Ureter (tissue), 1 donor: ENCODE measurements at places on chromosomes 16 and 17. TPM values are rescaled to one million over a fixed set of nuclear protein-coding genes. Genes with fewer than 3 reads are reported as not detected.

The KRTAP3-3 gene
- not detected for total RNA-seq

The DOC2B gene
- 23.5 TPM for total RNA-seq

The SCARF1 gene
- total RNA-seq, result 16.3 TPM

The KCNG4 gene
- total RNA-seq, result not detected

The EME2 gene
- 49.7 TPM for total RNA-seq
